Fibroblast of the aortic adventitia (primary cell): ENCODE measurements at places on chromosomes 5 and 9. TPM values are rescaled to one million over a fixed set of nuclear protein-coding genes. Genes with fewer than 3 reads are reported as not detected.

The ADAMTS2 gene
- 25.8 and 66.6 TPM in 2 replicates for total RNA-seq

The APBA1 gene
- total RNA-seq = 2.7 and 12.4 TPM in 2 replicates

The GABRA1 gene
- not detected in 2 replicates for total RNA-seq

The KCNMB1 gene
- total RNA-seq = not detected in 2 replicates

The TUBB4B gene
- total RNA-seq = 21.8 and 195 TPM in 2 replicates

The SPINK6 gene
- total RNA-seq = not detected in 2 replicates

The SMIM27 gene
- total RNA-seq = 1.6 and 1.9 TPM in 2 replicates

The PNPLA7 gene
- total RNA-seq = 0.81 and 5.4 TPM in 2 replicates

The ANP32B gene
- total RNA-seq = 17.0 and 149 TPM in 2 replicates

The SPINK13 gene
- total RNA-seq = not detected in 2 replicates

The AJM1 gene
- total RNA-seq = 1.1 and 1.3 TPM in 2 replicates

The PLAA gene
- total RNA-seq = 35.2 and 51.0 TPM in 2 replicates

The CCL27 gene
- total RNA-seq = not detected in 2 replicates

The PAX5 gene
- not detected in 2 replicates for total RNA-seq

The DMRT3 gene
- total RNA-seq = not detected in 2 replicates

The PDCD1LG2 gene
- total RNA-seq = 4.1 and 10.9 TPM in 2 replicates

The ENG gene
- 15.8 and 62.0 TPM in 2 replicates for total RNA-seq

The FGF1 gene
- 1.2 and 3.4 TPM in 2 replicates for total RNA-seq

The TMEM215 gene
- not detected in 2 replicates for total RNA-seq

The PFN3 gene
- not detected in 2 replicates for total RNA-seq

The ARID3C gene
- 0.09 and 0.74 TPM in 2 replicates for total RNA-seq

The ZNG1C gene
- 21.0 and 38.3 TPM in 2 replicates for total RNA-seq
